ENCODE measurements at places on chromosomes 7 and 10.

- no peak for DNase-seq
Observed at GRCh38 chr10:69571618-69572158, 1.5 kb downstream of the NEUROG3 start.

GRCh38 chr7:77699056-77699455 lies 2.8 kb downstream of the RSBN1L start:
- DNase-seq = no peak

DNA sequence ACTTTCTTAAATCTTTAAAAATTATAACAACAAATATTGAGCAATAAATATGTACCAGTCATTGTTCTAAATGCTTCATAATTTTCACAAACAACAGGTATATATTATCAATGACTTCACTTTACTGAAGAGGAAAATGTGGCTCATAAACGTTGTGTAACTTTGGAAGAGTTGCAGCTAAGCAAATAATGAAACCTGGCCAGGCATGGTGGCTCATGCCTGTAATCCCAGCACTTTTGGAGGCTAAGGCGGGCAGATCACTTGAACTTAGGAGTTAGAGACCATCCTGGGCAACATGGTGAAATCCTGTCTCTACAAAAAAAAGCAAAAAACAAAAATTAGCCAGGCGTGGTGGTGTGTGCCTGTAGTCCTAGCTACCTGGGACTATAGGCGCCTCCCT lies 71.9 kb upstream of the AMPH start:
- DNase-seq = no peak

- no peak for DNase-seq
Observed at GRCh38 chr10:43002596-43002995, 74.3 kb upstream of the RET start.

- no peak for DNase-seq
Observed at GRCh38 chr7:2048006-2048405, 184.7 kb downstream of the MAD1L1 start.

GRCh38 chr10:130787243-130787642 lies 524.3 kb downstream of the TCERG1L start:
- no peak for DNase-seq

DNA sequence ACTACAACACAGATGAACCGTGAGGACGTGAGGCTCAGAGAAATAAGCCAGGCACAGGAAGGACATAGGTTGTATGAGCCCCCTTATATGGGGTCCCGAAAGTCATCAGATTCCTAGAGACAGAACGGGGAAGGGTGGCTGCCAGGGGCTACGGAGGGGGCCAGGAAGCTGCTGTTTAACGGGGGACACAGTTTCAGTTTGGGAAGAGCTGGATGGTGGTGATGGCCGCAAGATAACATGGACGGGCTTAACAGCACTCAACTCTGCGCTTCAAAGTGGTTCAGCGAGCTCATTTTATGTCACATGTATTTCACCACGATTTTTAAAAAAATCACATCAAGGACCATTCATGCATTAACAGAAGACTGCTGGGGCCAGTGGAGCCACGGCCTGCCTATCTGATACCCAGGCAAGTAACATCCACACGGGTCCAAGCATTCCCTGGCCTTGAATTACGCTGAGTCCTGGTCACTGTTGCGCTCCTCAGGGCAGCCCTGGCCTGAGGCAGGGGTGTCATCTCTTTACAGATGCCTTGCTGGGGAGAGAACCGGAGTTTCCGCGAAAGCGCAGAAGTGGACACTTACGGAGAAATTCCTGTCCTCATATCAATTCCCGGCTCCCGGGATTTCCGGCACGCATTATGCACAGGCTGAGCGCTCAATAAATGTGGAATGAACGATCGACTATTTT lies 1.5 kb downstream of the CARD11 start:
- DNase-seq = no peak

GRCh38 chr10:111344804-111345203 lies 268.0 kb downstream of the ADRA2A start:
- no peak for DNase-seq

- no peak for DNase-seq
Observed at GRCh38 chr7:137696376-137696775, 150.4 kb downstream of the DGKI start.

GRCh38 chr7:129780257-129780973 lies 168.9 kb downstream of the NRF1 start:
- no peak for DNase-seq

- no peak for DNase-seq
Observed at GRCh38 chr7:2110610-2111396, 121.9 kb downstream of the MAD1L1 start.

DNA sequence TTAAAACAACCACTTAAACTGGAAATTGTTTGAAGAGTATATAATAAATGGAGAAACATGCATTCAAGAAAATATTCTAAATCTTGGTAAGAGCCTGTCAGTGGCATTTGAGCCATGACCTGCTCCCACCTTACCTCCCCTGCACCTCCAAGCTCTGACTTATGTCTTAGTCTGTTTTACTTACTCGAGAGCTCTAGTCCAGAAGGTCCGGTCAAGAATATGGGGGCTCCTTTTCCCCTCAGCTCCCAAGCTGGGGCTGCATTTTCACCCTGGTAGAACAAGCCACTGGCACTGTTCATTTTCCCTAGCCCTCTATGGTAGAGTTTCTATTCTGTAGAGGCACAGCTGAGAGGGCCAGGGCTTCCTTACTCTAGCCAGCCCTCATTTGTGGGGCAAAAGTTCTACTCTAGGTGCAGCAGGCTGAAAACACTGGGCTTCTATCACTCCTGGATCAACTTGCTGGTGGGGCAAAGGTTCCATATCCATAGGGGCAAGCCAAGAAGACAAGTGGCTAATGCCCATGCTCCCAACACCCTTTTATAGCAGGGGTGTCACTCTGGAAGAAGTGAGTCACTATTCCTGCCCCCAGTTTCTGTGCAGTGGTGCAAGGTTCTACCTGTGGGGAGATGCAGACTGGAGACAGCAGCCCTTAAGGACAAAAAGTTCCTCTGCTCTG lies 40.6 kb downstream of the ZNF438 start:
- no peak for DNase-seq
